Endothelial cell (in vitro differentiated cells): ENCODE measurements at places on chromosomes 7 and 10. TPM values are rescaled to one million over a fixed set of nuclear protein-coding genes. Genes with fewer than 3 reads are reported as not detected.
A peak's percentile ranks its signal among the peaks of the same experiment; 100 is the strongest.

DNA sequence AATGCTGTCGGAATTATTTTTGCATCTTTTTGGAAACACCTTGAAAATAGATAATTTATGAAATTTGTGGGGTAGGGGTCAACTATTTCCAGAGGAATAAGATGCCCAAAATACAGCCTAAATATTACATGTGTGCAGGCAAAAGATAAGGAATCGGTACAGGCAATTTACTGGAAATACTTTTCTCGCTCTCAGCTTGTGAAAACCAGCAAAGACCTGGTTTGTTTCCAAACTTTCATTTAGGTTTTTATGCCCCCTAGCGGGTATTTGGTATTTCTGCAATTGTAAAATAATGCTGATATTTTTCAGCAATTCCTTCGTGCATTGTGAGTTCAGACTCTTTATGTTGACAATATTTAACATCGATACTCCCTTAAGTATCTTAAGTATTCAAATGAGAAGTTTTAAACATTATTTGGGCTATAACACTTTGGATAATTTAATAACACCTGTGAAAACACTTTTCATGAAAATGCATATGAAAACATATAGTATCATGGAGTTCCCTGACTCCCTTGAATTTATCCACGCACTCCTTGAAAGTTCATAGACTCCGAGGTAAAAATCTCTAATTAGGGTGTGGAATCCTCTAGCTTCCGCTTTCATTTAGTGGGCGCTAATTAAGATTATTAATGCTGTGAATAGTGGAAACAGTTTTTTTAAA, 132.4 kb downstream of the TSPAN12 start:
- H3K27me3 ChIP-seq = no peaks in the 10 kb centered on the region
- H3K36me3 ChIP-seq = no peaks in the 10 kb centered on the region
- peaks cover 4% of the 10 kb centered on the region for H3K4me1 ChIP-seq
- H3K4me3 ChIP-seq = no peak overlapping the region

DNA sequence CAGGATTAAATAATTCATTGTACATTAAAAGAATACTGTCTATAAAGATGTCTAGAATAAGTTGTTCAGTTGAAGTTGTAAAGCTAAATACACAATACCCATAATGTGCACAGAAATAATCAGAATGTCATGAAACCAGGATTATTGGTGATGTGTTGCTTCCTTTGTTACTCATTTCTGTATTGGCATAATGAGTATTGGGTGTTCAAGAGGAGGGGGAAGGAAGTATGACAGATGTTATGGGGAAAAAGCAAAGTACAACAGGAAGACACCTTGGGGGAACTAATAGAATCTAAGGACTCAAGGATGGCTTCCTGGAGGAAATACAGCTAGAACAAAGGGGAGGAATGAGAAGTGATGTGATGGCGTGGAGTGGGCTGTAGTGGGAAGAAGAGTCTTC, 15.0 kb downstream of the ANKRD1 start:
- peaks cover 10% of the 10 kb centered on the region for H3K36me3 ChIP-seq
- H3K27ac ChIP-seq = peak overlapping the region; percentile 6
- no peak for DNase-seq
- H3K4me3 ChIP-seq = no peak overlapping the region

GRCh38 chr7:155722118-155722517, 77.7 kb downstream of the RBM33 start:
- H3K4me3 ChIP-seq = no peak overlapping the region
- DNase-seq = no peak
- no peaks in the 10 kb centered on the region for H3K36me3 ChIP-seq

GRCh38 chr7:100516135-100516812, 22.7 kb upstream of the AGFG2 start:
- H3K4me3 ChIP-seq = no peak overlapping the region
- peaks cover 8% of the 10 kb centered on the region for H3K4me1 ChIP-seq
- H3K27ac ChIP-seq = no peak overlapping the region
- H3K27me3 ChIP-seq = peaks cover 6% of the 10 kb centered on the region

GRCh38 chr10:102649797-102650654, 5.7 kb downstream of the TRIM8 start:
- H3K27ac ChIP-seq = no peak overlapping the region
- peaks cover 64% of the 10 kb centered on the region for H3K4me1 ChIP-seq
- H3K4me3 ChIP-seq = peak overlapping the region; percentile 79
- H3K27me3 ChIP-seq = peaks cover 31% of the 10 kb centered on the region

- peaks cover 19% of the 10 kb centered on the region for H3K4me1 ChIP-seq
- H3K36me3 ChIP-seq = peaks cover 6% of the 10 kb centered on the region
These were observed 103.0 kb downstream of the RBM20 start for GRCh38 chr10:110746969-110747608.

DNA sequence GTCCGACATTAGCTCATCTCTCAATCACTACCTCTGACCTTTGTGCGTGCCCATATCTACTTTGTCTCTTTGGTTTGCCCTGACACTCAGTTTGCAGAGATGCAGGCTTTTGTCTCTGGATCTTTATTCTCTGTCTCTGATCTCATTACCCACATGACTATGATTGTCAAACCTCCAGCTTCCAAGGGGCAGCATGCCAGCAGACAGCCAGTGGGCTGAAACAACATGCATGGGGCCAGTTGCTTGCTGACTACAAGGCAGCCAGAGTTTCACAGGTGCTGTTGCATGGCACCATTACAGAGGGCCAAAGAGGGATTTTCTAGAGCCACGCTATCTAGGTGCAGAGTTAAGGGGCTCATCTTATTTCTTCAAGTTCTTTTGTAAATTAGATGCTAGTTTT, 146.2 kb downstream of the SPAG6 start:
- no peaks in the 10 kb centered on the region for H3K36me3 ChIP-seq
- DNase-seq = no peak
- H3K4me3 ChIP-seq = no peak overlapping the region
- no peak overlapping the region for H3K27ac ChIP-seq
- no peaks in the 10 kb centered on the region for H3K4me1 ChIP-seq
- H3K27me3 ChIP-seq = no peaks in the 10 kb centered on the region

GRCh38 chr7:24871770-24872169, 108.2 kb downstream of the OSBPL3 start:
- H3K27me3 ChIP-seq = no peaks in the 10 kb centered on the region
- DNase-seq = no peak
- H3K27ac ChIP-seq = no peak overlapping the region
- no peaks in the 10 kb centered on the region for H3K36me3 ChIP-seq
- no peak overlapping the region for H3K4me3 ChIP-seq

DNA sequence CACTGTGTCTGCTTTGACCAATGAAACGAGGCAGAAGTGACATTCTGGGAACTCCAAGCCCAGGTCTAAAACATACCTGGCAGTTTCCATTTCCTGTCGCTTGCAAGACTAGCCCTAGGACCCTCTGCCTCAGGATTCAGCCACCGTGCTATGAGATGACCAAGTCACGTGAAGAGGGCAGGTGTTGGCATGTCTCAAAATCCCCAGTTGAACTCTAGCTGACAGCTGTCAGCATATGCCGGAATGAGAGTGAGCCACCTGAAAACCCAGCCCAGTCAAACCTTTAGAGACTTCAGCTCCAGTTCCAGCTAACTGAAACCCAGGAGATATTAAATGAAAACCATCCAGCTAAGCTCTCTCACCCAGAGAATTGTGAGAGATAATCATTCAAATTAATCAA, 89.9 kb upstream of the PPP1R3A start:
- H3K27me3 ChIP-seq = no peaks in the 10 kb centered on the region
- no peak overlapping the region for H3K27ac ChIP-seq
- no peaks in the 10 kb centered on the region for H3K36me3 ChIP-seq
- no peaks in the 10 kb centered on the region for H3K4me1 ChIP-seq

The LIPK gene
- total RNA-seq = not detected

The CD36 gene
- 3.8 TPM for total RNA-seq

The AKR1C8 gene
- not detected for total RNA-seq

The CLDN3 gene
- total RNA-seq = 0.36 TPM

The CCDC172 gene
- total RNA-seq = not detected

The TWIST1 gene
- total RNA-seq = 2.4 TPM

The ADRB1 gene
- total RNA-seq = not detected

The PON1 gene
- total RNA-seq = 1.5 TPM
